ENCODE measurements at places on chromosomes 12 and 14.

DNA sequence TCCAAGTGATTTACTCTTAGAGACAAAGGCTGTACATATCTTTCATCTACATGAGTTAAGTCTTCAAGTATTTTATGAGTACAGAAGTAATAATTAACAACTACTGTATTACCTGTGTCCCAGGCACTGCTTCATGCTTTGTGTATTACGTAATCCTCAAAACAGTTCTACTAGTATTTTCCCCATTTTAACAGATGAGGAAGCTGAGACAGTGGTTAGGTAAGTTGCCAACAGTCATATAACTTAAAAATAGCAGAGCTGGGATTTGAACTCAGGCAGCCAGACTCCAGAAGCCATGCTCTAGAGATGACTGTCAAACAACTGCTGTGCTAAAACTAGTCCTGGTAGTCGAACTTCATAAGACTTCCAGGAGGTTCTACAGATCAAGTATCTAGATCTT lies 10.7 kb downstream of the TRMT5 start:
- DNase-seq, result peak; percentile 41

- DNase-seq, result no peak
Measured at GRCh38 chr14:56423544-56423943, 156.1 kb upstream of the TMEM260 start.

GRCh38 chr14:53630336-53630735 lies 326.3 kb downstream of the BMP4 start:
- DNase-seq, result no peak

- peak; percentile 1 for DNase-seq
Measured at GRCh38 chr14:104393898-104394381, 185.6 kb upstream of the C14orf180 start.

GRCh38 chr14:50260511-50260910 lies 29.1 kb upstream of the SOS2 start:
- no peak for DNase-seq

DNA sequence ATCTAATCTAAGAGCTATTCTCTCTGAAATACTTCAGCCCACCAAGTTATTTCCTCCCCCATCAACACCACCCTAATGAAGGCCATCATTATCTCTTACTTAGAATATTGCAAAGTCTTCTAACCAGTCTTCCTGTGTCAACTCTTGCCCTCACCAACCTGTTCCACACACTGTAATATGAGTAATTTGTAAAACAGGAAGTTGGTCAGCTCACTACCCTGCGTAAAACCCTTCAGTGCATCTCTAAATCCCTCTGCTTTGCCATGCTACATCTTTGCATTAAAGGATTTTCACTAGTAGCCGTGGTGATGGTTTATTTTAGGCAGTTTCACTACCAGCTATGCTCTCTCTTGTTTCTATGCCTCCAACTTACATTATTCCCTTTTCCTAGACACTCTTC lies 70.0 kb downstream of the KIF21A start:
- DNase-seq, result no peak
